ENCODE measurements at places on chromosomes 16 and 17. TPM values are rescaled to one million over a fixed set of nuclear protein-coding genes. Genes with fewer than 3 reads are reported as not detected.

KCNH6 gene
- not detected for total RNA-seq

DNA sequence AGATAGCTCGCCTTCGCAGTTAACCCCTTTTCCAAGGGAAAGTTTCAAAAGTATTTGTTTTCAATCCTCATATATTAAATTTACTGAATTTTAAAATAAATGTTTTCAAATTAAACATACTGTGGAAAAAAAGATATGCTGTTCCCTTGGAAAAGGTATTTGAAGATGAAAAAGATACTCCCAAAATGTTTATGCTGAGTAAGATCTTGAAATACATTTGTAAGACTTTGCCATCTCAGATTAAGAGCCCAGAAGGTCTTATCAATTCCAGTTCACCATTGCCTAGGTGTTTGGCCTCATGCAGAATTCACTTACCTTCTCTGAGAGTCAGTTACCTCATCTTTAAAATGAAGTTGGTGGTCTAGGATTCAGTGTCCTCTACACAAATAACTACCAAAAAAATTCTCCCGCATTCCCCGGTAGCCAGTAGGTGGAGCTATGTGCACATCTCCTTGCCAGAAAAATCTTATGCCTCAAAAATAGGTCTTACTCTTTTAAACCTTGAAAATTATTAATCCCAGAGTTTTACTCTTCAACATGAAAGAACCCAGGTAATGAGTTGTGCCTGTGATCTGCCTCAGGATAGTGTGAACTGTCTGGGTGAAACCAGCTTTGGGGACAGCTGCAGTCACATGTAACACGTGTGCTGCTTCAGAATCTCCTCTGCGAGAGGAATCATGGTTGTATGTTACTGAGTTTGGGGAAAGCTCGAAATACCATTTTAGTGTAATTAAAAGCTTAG lies 178.3 kb downstream of the MRTFB start:
- DNase-seq: no peak

DNA sequence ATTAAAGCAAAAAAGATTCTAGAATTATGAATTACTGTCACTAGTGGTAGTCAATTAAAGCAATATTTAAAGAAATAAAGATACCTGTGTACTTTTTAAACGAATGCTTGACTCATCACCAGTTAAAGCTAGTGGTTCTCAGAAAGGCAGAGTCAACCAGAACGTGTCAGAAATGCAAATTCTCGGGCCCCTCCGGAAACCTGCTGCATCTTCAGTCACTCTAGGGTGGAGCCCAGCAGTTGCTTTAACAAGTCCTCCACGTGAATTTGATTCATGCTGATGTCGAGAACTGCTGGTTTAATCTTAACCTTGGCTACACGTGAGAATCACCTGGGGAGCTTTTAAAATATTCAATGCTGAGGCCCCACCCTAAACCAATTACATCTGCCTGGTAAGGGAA lies 169.8 kb upstream of the SDK2 start:
- no peak for DNase-seq

DNA sequence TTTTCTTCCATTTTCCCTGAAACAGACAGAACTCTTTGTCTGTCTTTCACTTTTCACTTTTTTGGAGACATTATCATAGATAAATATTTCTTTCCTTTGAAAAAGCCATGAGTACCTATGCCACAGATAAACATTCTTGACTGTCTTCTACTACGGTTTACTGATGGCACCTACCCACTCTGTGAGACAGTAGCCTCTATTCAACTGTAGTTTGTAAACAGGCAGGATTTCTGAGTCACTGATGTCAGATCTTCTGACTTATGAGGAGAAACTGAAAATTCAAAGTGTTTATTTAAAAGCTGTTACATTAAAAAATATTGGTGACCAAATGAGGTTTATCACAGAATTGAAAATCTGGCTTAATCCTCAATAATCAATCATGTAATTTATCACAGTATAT lies 658.4 kb downstream of the TOX3 start:
- DNase-seq: no peak

DNA sequence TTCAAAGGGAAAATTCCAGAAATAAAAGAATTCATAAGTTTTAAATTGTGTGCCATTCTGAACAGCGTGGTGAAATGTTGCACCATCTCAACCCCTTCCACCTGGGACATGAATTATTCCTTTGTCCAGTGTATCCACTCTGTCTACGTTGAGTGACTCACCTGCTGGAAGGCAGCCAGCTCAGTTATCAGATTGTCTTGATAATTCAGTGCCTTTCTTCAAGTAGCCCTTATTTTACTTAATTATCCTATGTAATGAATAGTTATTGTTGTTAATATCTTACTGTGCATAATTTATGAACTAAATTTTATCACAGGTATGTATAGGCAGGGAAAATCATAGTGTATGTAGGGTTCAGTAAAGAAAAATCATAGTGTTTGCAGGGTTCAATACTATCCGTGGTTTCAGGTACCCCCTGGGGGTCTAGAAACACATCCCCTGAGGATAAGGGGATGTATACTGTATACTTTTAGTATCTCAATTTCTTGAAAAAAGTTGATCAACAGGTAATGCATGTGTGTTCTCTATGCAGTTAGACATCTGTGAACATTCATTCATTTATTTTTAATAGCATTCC lies 7.7 kb upstream of the PCTP start:
- DNase-seq: no peak
